ENCODE measurements at places on chromosomes 12 and 14. TPM values are rescaled to one million over a fixed set of nuclear protein-coding genes. Genes with fewer than 3 reads are reported as not detected.

DNA sequence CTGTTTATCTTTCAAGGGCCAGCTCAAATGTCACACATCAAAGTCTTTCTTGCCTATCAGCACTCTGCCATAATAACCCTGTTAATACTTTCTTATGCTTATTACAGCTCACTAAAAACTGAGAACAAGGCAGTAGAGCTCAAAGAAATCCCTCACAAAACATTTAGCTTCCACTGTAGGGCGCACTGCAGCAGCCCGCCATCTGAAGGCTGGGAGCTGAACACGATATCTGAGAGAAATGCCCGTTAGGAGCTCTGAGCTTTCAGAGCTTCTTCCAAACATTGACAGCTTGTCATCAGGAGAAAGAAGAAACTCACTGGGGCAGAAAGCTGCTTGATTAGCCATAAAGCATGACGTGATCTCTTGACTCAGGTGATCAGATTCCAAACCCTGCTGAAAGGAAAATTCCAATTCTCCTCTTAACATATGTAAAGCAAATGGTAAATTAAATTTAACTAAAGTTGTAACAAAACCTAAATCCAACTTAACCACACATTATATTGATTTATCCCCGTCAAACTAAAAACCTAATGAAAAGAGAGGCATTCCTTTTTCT, 175.7 kb downstream of the C12orf50 start:
- DNase-seq: no peak

GRCh38 chr14:71050227-71050823, 143.1 kb downstream of the PCNX1 start:
- DNase-seq: no peak

GRCh38 chr14:74649167-74649566, 37.1 kb upstream of the LTBP2 start:
- DNase-seq: no peak

DNA sequence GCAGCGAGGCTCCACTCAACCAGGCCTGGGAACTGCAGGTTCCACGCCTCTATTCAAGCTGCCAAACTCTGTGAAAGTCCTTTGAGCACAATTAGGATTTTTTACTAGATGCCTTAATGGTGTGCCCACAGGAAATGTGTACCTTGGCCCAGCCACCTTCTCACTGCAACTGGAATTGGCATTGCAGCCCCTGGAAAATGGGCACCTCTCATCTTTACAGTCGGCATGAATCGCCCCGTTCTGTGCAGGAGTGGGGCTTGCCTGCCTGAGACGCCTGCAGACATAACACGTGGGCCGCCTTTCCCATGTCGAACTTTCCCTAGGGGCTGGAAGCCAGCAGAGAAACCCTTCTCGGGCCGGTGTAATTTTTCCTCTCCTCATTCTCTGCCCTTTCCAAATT, 42.0 kb upstream of the ELK3 start:
- DNase-seq: no peak

ACRBP gene
- total RNA-seq: 4.1 TPM
